Esophagus muscularis mucosa (tissue), 4 donors: ENCODE measurements at places on chromosomes 5 and 9. TPM values are rescaled to one million over a fixed set of nuclear protein-coding genes. Genes with fewer than 3 reads are reported as not detected.

- no peaks in the 10 kb centered on the region for H3K27me3 ChIP-seq
- H3K36me3 ChIP-seq = no peaks in the 10 kb centered on the region
- H3K4me3 ChIP-seq = no peak overlapping the region
- H3K4me1 ChIP-seq = no peaks in the 10 kb centered on the region
- DNase-seq = no peak
Observed at GRCh38 chr9:131826966-131827525, 87.2 kb upstream of the RAPGEF1 start.

DNA sequence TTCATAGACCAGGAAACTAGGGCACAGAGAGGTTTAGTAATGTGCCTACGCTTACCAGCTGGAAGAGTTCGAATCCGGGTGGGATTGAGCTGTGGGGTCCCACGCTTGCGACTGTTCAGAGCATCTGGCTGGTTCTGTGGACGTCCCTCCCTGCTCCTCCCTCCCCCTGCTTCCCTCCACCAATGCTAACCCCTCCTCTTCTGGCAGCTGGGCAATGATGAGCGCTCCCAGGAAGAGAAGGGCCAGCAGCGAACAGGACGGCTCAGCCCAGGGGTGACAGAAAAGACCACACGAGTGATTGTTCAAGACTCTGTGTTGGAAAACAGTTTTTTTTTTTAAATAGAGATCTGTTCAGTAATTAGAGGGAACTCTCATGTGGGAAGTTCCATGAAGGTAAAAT, 6.9 kb downstream of the FAM163B start:
- no peak overlapping the region for H3K4me3 ChIP-seq
- DNase-seq = no peak
- H3K27ac ChIP-seq = no peak overlapping the region
- no peaks in the 10 kb centered on the region for H3K36me3 ChIP-seq

DNA sequence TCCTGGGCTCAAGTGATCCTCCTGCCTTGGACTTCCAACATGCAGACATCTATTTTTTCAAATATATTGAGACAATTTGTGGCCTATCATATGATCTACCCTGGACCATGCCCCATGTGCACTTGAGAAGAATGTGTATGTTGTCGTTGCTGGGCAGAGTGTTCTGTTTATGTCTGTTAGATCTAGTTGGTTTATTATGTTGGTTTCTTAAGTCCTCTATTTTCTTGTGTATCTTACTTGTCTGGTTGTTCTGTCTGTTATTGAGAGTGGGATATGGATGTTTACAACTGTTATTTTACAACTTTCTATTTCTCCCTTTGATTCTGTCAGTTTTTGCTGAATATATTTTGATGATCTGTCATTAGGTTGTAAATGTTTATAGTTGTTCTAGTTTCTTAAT, 10.2 kb upstream of the TMEM171 start:
- H3K36me3 ChIP-seq = no peaks in the 10 kb centered on the region
- no peak overlapping the region for H3K4me3 ChIP-seq
- no peaks in the 10 kb centered on the region for H3K27me3 ChIP-seq
- H3K27ac ChIP-seq = no peak overlapping the region
- no peak for DNase-seq

Gene FABP6
- not detected for total RNA-seq

Gene RNF208
- 3.3 TPM for total RNA-seq

Gene INSL4
- total RNA-seq = not detected

Gene TXNDC8
- total RNA-seq = not detected
